ENCODE measurements at places on chromosomes 5 and 9.
A peak's percentile ranks its signal among the peaks of the same experiment; 100 is the strongest.

- DNase-seq: no peak
Measured at GRCh38 chr9:108104991-108105390, 615.4 kb upstream of the KLF4 start.

GRCh38 chr9:72297516-72297915 is 67.5 kb downstream of the ZFAND5 start:
- no peak for DNase-seq

- no peak for DNase-seq
Measured at GRCh38 chr9:92480291-92480771, 2.0 kb downstream of the ASPN start.

- peak; percentile 51 for DNase-seq
Measured at GRCh38 chr9:97703437-97704344, 6.6 kb upstream of the XPA start.

- DNase-seq: no peak
Measured at GRCh38 chr5:151902215-151902614, 22.4 kb downstream of the GLRA1 start.

GRCh38 chr5:10031817-10032216 is 217.9 kb downstream of the ATPSCKMT start:
- DNase-seq: no peak

GRCh38 chr5:167652690-167653089 is 638.8 kb upstream of the WWC1 start:
- DNase-seq: no peak

- no peak for DNase-seq
Measured at GRCh38 chr9:1298046-1298445, 247.9 kb downstream of the DMRT2 start.

GRCh38 chr5:118533156-118533555 is 455.2 kb downstream of the DTWD2 start:
- no peak for DNase-seq

GRCh38 chr5:116841734-116842133 is 267.1 kb upstream of the SEMA6A start:
- no peak for DNase-seq

- DNase-seq: no peak
Measured at GRCh38 chr5:12951846-12952245, 992.6 kb downstream of the DNAH5 start.

DNA sequence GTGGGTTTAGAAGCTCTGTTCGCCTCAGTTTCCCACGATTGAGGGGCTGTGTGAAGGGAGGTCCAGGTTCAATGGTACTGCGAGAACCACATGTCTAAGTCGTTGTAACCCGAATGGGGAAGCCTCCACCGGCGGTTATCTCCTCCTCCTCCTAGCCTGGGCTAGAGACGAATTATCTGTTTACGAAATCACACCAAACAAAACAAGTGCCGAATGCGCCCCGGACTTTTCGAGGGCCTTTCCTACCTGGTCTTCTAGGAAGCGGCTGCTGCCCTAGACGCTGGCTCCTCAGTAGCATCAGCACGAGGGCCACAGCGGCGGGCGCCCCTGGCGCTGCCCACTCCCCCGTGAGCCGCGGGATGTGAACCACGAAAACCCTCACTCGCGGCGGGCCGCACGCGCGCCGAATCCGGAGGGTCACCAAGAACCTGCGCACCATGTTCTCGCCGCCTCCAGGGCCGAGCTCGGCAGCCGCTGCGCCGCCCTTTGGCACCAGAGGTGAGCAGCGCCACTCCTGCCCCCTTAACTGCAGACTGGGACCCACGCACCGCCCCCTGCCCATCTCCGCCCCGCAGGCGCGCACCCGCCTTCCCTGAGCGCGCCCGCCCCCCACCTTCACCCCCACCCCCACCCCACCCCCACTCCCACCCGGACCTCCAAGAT is at the start of gene CDKN2A:
Gene CDKN2A, minus strand, starts transcription at position 500 of the 663 bp plus-strand sequence.
- DNase-seq: peak; percentile 57

DNA sequence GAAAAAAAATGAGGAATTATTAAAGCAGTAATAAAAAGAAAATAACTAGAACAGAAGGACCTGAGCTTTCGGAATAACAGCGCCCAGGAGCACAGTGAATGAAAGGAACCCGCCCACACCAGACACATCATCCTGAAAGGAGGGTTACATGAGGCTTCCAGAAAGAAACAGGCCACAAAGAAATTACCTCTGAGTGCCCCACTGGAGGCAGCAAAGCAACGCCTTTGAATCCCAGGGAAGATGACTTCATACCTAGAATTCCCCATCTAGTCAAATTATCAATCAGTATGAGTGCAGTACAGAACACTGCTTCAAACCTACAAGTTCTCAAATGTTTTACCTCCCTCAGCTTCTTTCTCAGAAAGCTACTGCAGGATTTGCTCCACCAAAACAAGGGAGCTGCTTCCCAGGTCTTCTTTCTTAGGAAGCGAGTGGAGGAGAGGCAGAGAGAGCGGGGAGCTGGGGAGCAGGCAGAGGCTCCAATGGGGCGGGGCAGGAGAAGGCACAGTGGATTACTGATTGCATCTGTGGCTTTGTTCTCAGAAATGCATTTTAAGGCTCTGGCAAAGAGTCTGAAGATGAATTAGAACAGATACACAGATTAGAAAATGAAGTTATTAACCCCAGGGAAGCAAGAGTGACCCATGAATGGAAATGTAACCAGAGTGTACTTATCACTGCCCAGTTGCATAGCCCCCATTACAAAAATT is 87.1 kb downstream of the SEMA4D start:
- DNase-seq: peak; percentile 78

DNA sequence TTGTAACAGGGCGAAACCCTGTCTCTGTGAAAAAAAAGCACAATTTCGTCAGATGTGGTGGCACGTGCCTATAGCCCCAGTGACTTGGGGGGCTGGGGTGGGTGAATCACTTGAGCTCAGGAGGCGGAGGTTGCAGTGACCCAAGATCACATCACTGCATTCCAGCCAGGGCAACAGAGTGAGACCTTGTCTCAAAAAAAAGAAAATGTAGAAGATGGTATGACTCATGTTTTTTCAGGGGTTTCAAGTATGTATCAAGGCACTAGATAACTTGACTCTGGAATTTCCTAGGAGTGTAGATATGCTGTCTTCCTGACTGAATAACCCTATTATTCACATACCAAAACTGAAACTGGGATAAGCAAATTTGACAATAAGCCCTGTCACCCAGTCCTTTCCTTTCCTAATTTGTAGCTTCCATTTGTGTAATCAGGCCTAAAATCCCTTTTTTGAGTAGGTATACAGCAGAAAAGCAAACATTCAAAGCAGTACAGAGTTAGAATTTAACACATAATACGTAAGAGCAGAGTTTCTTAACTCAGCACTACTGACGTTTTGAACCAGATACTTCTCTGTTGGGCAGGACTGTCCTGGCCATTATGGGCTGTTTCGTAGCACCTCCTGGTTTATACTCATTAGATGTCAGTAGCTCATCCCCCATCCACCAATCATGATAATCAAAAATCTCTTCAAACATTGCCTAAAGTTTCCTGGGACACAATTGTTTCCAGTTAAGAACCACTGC is 17.3 kb upstream of the ANKRD18B start:
- DNase-seq: no peak

DNA sequence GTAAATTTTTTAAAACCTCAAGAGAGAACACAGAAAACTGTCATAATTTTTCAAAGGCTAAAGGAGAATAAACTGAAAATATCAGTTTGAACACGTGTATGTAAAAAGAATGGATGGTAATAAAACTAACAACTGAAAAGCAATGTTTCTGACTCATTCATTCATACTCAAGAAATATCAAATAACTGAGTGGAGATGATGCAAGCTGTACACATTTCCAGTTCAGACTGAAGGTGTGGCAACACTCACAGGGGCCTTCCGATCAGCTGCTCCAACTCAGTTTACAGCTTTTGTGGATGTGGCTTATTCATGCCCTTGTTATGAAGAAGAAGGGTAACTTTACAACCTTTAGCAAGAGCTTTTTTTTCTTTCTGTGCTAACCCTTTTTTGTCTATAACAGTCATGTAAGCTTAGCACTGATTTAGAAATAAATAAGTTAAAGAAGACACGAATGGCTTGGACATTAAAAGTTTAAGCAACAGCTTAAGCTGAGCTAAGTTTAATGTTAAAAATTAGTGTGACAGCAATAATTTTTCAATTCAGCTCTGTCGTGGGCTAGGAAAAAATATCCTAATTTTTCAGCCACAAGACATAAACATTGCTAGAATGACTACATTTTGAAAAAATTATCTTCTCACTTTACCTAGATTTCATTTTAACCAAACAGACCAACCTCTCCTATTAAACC is 453.5 kb downstream of the RAB3C start:
- DNase-seq: peak; percentile 80

GRCh38 chr5:144575736-144576135 is 405.1 kb downstream of the KCTD16 start:
- no peak for DNase-seq

DNA sequence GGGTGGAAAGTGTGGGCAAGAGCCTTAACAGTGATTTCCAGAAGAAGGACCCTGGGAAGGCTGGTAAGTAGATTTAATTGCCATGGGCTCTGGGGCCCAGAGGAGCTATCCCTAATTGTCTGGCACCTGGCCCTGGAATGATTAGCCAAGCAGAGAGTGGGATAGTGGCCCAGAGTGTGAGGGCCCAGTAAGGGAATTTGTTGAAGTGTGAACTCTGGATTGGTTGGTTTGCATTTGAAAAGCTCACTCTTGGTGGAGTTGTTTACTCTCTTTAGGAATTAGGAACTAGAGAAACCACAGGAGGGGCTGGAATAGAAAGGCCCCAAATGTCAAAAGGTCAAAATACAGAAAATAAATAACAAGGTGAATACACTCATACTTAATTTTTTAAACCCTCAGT is 207.1 kb downstream of the GABRG2 start:
- DNase-seq: no peak

- DNase-seq: peak; percentile 73
Measured at GRCh38 chr5:177071666-177072385, 14.9 kb upstream of the FGFR4 start.

DNA sequence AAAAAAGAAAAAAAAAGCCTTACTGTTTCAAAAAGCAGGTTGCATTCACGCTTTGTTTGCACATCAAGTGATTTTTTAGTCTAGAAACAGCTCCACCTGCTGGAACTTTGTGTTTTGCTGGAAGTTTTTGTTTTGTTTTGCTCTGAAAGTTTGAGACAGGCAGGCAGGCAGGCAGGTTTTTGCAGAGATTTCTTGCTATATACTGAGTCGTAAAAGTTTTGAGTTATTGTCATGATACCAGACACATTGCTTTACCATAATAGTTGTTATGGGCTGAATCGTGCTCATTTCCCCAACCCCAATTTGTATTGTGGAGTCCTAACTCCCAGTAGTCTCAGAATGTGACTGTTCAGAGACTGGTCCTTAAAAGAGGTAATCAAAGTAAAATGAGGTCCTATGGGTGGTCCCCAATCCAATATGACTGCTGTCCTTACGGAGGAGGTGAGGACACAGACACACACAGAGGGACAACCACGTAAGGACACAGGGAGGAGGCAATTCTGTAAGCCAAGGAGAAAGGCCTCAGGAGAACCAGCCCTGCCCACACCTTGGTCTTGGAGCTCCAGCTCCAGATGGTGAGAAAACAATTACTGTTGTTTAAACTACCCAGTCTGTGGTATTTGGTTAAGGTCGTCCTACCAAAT is 20.9 kb downstream of the OR2Y1 start:
- peak; percentile 43 for DNase-seq

DNA sequence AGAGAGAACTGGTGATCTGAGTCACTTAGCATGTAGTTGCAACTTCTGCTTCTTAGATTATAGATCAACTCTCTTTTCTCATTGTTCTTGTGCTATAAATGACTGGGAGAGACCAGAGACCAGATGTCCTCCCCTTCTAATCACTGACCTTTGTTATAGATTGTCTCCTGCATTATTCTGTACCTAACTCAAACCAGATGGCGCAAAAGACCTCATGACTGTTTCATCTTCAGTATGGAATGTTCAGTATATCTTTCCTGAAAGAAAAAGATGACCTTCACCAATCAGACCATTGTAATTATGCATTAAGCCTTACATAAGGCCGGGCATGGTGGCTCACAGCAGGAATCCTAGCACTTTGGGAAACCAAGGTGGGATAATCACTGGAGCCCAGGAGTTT is 30.5 kb upstream of the ADAM19 start:
- DNase-seq: no peak

GRCh38 chr5:143557061-143557818 is 153.8 kb upstream of the NR3C1 start:
- no peak for DNase-seq

GRCh38 chr5:40082313-40082712 is 597.4 kb upstream of the PTGER4 start:
- DNase-seq: no peak

DNA sequence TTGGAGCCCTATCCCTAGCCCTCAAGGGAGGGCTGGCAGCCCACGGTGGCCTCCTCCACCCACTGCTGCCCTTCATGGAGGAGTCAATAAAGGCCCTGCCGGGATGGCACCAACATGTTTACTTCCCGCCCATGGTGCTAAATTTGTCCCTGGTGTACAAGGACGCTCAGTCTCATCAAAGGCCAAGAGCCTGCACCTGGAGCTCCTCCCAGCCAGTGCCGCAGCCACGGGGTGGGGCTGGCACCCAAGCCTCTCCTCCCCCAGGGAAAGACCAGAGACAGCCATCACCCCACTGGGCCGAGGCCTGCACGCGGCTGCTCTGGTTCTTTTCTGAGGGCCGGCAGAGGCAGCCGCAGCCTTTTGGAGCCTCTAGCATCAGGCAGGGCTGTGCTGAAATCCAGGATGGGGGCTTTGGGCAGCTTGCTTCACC is 34.8 kb upstream of the RXRA start:
- DNase-seq: no peak

DNA sequence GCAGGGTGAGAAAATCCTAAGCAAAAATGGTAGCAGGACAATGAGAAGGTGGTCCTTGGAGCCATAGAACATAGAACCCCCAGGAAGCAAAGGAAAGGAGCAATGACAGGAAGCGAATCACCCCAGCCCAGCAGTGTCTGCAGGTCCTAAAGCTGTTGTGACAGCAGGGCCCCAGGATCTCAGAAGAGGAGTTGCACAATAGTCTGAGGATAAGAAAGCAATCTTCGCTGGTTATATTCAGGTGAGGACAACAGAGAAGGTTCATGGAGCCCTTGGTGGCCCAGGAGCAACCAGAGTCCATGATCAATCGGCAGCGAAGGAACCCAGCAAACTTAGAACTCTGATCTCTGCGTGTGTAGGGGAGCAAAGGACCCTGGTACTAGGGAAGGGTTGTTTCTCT is 234.8 kb upstream of the IRX2 start:
- no peak for DNase-seq

DNA sequence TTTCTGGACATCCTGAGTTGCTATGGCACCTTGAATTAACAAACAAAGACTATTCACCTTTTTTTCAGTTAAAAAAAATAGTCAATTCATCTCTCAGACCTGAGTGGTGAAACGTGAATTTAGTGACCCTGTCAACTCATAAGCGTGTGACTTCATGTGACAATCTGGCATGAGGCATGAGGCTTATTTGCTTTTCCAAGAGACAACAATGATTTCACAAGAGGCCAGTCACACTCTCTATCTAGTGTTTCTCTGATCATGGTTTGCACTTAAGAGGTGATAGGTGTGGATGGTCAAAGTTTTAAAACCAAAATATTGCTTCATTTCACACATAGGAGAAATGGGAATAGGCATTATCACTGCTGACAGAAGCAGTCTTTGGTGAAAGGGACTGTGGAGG is 559.6 kb upstream of the ACO1 start:
- DNase-seq: no peak

GRCh38 chr9:131289301-131290035 is at the start of gene PLPP7:
PLPP7 (plus strand) TSS chr9:131289723; CDS start chr9:131289998, 275 bp downstream.
- DNase-seq: no peak

- no peak for DNase-seq
Measured at GRCh38 chr9:121839726-121840500, 188.5 kb downstream of the DAB2IP start.

- no peak for DNase-seq
Measured at GRCh38 chr5:8905021-8905420, 640.9 kb downstream of the SEMA5A start.

- DNase-seq: no peak
Measured at GRCh38 chr9:36971935-36972488, 62.1 kb downstream of the PAX5 start.
